ENCODE measurements at places on chromosomes 5 and 9. TPM values are rescaled to one million over a fixed set of nuclear protein-coding genes. Genes with fewer than 3 reads are reported as not detected.
A peak's percentile ranks its signal among the peaks of the same experiment; 100 is the strongest.

GRCh38 chr5:40440746-40441145, 239.0 kb upstream of the PTGER4 start:
- DNase-seq = no peak

- DNase-seq = no peak
Observed at GRCh38 chr5:119049824-119050449, 20.9 kb upstream of the DMXL1 start.

DNA sequence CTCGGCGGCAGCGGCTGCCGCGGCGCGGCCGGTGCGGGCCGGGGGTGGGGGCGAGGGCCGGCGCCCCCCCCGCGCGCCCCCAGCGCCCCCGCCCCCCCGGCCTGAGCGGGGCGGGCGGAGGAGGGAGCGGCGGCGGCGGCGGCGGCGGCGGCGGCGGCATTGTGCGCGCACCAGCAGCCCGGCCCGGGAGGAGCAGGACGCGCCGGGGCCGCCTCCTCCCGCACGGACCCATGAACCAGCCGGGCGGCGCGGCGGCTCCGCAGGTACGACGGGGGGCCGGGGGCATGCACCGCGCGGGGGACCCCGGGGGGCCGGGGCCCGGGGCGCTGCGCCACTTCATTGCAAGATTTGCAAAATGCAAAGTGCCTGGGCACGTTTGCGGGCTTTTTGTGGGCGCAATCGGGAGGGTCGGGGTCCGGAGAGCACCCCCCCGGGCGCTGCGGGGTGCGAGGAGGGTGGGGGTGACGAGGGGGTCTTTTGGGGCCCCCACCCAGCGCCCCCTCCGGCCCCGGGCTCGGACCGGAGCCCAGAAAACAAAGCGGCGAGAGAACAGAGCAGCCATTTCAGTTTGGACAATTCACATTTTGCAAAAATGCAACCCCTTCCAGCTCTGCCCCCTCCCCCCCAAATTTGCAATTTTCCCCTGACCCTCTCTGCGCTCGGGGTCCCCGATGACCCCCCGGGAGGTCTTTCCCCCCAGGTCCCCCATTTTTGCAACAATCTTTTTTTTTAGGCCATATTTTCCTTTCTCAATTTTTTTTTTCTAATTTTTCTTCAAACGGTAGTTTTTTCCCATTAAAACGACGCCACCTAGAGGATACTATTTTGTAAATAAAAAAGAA, at the start of gene ZNF618:
Gene ZNF618, plus strand, starts transcription at position 159 of the 842 bp plus-strand sequence. Its CDS starts 72 bp downstream, at position 231.
- no peak for DNase-seq

- DNase-seq = no peak
Observed at GRCh38 chr5:72347801-72348308, 27.7 kb downstream of the PTCD2 start.

DNA sequence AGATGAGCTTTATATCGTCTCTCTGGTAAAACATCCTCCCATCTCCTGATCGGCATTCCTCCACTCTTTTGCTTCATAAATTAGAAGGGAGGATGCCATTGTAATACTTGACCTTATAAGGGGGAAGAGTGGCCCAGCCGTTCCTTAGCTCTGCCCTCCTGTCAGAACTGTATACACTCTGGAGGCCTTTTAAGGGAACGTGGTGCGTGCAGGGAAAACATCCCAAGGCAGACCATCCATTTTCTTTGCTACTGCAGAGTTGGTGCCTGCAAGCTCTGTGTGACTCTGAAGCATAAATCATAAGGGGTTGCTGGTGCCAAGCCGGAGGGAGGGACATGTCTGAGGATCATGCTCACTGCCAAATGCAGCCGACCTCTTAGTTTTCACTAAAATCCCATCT, 90.4 kb downstream of the PGM5 start:
- DNase-seq = no peak

DNA sequence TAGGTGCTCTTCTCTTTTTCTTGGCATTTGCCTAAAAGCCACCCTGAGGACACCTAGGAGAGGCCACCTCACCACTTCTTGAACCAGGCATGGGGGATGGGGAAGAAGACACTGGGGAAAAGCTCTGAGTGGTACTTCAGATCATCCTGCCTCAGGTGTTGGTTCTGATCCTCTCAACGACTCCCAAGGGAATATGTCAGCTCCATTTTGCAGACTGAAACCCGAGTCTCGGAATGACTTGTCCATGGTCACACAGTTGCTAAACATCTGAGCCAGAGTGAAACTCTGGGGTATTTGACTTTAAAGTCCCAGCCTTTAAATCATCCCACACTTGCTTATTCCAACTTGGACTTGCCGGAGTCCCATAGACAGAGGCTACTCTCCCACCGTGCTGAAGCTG, 120.6 kb upstream of the GABRP start:
- no peak for DNase-seq

DNA sequence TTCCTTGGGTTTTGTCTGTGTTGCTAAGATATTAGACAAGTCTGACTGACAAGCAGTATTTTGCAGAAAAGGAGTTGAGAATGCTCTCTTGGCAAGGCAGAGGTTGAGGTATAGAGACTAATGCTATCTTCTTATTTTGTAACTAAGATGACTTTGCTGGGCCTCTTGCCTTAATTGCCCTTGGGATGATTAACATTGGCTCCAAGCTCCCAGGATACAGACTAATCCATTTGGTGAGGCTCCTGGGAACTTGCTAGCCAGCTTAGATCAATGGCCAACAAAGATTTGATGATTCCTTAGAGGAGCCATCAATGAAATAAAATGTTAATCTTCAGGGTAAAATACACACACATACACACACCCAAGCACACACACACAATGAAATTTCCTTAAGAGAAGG, 28.7 kb upstream of the AP3B1 start:
- no peak for DNase-seq

DNA sequence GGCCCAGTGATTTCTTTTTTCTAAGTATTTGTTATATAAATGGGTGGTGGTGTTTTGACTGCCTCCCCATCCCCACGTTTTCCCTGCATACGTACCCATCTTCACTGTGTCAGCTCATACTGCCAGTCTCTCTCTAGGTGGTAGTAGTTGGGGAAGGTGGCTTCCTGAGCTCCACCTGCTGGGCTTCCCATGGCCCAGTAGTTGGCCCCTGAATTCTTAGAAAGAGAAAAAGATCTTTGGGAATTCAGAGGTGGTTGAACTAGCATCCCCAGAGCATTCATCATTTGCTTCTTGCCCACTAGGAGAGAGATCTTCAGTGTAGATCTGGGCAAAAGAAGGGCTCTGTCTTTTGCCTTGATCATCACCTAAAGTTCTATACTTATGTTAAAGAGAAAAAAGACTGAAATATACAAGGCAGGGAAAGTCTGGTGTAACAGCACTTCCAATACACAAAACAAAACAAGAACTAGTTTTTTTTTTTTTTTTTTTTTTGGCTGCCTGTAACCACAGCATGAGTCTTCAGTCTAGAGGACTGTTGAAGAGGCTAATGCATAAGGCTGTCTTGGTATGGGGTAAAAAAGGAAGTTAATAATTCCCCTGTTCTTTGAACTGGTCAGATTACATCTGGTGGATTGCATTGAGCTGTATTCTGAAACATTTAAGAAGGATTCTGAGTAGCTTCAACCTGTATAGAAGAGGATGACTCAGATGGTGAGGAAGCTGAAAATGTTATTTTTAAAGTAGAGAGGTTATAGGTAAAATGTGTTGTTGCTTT, 128.7 kb downstream of the ATG10 start:
- DNase-seq = no peak

GRCh38 chr9:37251452-37251851, 131.1 kb downstream of the ZCCHC7 start:
- no peak for DNase-seq

- no peak for DNase-seq
Observed at GRCh38 chr9:110168486-110168885, 39.5 kb downstream of the C9orf152 start.

DNA sequence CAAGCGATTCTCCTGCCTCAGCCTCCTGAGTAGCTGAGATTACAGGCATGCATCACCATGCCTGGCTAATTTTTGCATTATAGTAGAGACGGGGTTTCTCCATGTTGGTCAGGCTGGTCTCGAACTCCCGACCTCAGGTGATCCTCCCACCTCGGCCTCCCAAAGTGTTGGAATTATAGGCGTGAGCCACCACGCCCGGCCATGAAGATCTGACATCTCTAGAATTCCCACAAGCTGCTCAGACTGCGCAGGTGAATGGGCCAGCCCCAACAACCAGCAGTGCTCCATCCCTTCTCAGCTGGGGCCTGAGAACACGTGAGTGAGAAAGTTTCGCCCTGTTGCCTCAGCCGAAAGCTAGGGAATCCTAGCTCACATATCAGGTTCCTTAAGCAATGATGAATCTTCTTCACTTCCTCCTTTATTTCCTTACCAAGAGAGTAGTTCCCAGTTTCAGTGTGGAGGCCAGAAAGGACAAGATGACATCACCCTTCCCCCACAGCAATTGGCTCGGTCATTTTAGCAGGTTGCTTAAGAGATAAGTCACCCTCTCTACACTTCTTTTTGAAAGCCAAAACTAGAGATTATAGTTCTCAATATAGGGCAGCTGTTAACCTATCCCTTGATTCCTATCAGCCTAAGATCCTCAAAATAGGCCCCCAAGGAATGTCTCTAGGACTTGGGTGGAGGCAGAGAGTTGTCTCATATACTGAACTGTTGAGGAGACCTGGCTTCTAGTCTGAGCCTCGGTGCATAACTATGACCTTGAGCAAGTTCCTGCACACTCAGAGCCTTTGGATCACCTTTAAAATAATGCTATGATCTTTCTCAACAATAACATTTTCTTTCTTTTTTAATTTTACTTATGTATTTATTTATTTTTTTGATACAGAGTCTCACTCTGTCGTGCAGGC, 23.9 kb upstream of the PPP2CA start:
- no peak for DNase-seq

DNA sequence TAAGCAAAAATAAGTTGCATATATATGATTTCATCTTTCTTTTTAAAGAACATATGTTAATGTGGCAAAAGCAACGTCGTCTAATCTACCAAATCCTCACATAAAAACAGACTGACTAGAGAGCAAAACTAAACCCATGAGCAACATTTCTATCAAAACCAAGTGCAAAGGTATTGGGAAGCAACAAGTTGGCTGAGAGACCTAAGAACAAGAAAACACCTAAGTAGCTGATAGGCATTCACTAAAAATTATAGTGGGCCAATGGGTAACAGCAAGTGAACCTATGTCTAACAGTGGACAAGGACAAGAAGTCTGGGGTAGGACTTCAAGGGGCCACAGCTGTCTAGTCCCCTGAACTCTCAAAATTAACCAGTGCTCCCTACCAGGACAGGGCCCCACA, 130.1 kb downstream of the SIL1 start:
- DNase-seq = no peak

GRCh38 chr5:157252711-157253465, 13.0 kb upstream of the CYFIP2 start:
- DNase-seq = peak; percentile 73

DNA sequence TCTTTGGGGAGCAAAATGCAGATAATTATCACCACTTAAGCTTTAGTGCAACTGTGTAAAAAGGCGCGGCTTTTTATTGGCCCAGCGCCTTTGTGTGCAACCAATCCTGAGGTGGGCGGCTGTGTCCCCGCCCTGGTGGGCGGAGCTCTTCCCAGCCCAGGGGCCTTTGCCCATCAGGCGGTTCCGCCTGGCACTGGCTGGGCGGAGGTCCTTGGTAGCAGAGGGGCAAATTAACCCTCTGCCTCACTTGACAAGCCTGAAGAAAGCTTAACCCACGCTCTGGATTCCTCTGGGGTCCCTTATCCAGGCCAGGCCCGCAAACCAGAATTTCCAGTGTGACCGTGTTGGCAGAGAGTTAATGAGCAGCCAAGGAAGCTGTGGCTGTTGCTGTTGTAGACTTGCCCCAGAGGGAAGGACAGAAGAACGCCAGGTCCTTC, 12.8 kb upstream of the NIPAL4 start:
- DNase-seq = no peak

DNA sequence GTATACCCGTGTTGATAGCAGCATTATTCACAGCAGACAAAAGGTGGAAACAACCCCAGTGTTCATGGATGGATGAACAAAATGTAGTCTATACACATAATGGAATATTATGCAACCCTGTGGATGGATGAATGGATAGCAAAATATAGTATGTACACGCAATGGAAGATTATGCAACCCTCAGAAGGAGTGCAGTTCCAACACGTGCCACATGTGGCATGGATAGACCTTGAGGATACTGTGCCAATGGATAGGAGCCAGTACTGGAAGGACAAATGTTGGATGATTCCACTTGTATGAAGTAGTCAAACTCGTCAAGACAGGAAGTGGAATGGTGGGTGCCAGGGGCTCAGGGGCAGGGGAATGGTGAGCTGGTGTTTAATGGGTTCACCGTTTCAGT, 44.9 kb downstream of the PLEKHG4B start:
- no peak for DNase-seq

DNA sequence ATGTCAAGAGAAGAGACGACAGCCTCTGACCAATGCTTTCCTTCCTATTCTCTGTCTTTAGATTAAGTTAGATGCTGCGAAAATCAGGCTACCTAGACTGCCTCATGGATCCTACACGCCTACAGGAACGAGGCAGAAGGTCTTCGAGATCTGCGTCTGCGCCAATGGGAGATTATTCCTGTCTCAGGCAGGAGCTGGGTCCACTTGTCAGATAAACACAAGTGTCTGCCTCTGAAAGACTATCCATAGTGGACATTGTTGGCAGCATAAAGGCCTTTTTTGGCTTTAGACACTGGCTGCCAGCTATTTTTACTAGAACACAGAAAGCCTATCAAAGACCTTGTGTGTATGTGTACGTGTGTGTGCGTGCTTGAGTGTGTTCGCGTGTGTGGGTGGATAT, 90.9 kb upstream of the PPP1R2B start:
- DNase-seq = no peak

Gene UNC13B
- 0.41 TPM for total RNA-seq

Gene NKD2
- total RNA-seq = 3.2 TPM

Gene AUH
- 53.3 TPM for total RNA-seq

Gene TLX3
- not detected for total RNA-seq

Gene CMYA5
- 0.15 TPM for total RNA-seq

Gene F12
- 2.2 TPM for total RNA-seq
